ENCODE measurements at places on chromosomes 3 and 15.

DNA sequence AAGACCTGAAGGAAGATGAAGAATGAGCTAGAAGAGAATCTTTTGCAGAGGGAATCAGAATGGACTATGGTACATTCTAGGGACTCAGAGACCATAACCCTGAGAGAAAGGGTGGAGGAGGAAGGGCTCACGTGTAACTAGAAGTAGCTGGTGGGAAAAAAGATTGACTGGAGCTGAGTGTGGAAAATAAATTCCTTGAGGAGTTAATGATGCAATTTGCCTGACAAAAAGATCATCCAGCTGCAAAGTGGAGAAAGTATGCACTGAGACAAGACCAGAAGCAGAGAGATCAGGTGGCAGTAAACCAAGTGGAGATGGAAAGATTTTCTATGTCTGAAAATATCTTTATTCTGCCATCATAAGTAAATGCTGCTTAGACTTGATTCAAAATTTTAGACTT, 52.9 kb upstream of the TBL1XR1 start:
- DNase-seq, result no peak

- no peak for DNase-seq
These were observed 262.3 kb downstream of the GAP43 start for GRCh38 chr3:115885621-115886020.

- DNase-seq, result no peak
These were observed 151.1 kb upstream of the OSTN start for GRCh38 chr3:191047930-191048329.

DNA sequence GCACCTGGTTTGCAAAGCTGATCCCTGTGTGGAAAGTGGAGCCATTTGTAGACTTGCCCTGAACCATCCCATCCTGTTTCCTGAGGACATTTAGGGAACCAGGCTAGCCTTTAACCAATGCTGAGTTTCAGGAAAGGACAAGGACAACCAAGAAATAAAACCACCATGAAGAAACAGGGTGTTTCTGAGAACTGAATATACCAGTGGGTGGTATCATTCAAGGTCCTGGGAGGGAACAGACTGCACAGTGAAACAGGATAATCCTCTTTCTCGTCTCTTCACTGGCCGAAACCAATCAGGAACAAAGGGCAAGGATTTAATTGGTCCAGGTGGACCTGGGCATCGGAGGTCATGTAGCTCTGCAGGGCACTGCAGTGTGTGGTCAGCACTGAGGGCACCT, 21.8 kb downstream of the ZNF860 start:
- no peak for DNase-seq

- DNase-seq, result no peak
These were observed 634.1 kb downstream of the RBMS3 start for GRCh38 chr3:29914861-29915524.

GRCh38 chr3:130627143-130627855, 110.3 kb downstream of the COL6A6 start:
- DNase-seq, result no peak

DNA sequence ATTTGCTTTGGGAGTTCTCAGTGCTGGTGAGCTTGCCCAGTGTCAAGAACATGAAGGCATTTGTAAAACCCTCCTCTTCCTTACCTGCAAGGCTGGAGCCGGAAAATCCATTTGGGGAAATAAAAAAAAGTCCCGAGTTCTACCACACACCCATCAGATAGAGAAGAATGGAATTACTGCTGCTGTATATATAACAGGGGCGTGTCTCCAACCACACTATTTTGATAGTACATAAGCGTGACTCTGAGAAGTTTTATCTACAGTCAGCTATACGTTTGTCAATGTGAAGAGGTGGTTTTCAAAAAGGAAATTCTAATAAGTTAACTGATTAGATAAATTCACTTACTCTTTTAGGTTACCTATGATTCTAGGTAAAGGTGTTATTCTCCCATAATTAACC, 1.3 kb upstream of the CPA3 start:
- DNase-seq, result no peak

DNA sequence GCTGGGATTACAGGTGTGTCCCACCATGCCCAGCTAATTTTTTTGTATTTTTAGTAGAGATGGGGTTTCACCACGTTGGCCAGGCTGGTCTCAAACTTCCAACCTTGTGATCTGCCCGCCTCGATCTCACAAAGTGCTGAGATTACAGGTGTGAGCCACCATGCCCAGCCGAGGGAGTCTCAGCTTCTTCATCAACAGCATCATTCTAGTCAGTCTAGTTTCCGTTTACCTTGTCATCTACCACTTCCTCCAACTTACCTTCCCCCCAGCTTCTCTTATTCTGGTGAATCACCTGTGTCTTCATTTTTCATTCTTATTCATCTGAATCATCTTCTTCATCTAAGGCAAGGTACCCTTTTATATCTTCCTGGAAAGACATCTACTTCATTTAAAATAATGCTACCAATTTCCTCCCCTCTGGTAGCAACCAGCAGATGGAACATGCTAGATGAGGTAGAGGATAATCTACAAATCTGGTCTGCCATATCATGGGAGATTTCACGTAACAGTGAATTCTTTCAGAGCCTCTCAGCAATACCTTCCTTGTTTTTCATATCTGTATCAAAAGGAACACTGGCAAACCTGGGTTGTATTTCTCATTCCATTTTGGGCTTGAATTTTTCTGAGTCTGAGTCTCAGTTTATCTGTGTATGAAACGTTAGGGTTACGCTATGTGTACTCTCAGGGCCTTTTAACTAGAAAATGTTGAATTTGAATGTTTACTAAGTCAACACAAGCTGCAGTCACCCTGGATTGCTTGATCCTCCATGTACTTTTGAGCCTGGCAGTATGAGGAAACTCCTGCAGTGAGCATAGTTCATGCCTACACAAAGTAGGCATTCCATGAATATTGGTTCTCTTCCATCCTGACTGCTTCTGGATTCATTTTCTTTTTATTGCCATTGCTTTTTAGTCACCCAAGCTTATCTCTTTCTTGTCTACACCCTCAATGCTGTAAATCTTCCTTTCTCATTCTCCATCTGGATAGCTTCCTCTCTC, 16.8 kb downstream of the LPP start:
- DNase-seq, result no peak

GRCh38 chr3:25246913-25247312, 181.2 kb upstream of the RARB start:
- no peak for DNase-seq
